Stimulated activated CD4-positive, alpha-beta T cell treated with anti-CD3 and anti-CD28 coated beads, Interleukin-2, amount 100 ng/mL, for 48 hours (primary cell): ENCODE measurements at places on chromosomes 7 and 10.

- no peak for DNase-seq
Observed at GRCh38 chr7:116952635-116953371, 498 bp upstream of the ST7 start.

DNA sequence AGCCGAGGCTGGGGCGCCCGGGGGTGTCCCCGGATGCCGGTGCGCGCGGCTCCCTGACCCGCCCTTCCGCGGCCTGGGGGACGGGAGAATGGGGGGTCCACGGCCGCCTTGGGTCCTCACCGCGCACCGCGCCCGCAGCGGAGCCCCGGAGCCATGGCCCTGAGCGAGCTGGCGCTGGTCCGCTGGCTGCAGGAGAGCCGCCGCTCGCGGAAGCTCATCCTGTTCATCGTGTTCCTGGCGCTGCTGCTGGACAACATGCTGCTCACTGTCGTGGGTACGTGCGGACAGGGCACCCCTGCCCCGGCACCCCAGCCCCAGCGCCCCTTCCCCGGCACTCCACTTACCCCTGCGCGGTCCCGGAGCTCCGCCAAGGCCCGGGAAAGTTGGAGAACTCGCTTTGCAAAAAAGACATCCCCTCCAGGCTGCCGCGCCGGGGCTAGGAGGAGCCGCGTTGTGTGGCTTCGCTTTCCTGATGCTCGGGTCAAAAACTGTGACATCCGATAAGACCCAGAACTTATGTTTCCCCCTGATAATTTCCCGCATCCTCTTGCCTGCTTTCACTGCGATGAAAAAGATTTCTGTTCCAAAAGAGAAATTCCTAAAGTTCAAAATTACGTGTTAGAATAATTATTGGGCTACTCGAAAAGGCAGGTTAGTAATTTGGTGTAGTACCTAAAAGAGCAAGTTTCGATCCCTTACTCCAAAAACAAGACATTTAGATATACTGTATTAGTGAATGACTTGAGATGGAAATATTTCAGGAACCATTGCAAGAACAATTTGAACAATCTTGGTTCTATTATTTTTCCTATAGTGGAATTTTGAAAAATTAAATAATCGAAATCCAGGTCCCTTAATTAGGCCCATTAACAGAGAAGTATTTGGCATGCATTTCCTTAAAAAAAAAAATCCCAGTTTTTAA lies 888 bp downstream of the SLC18A2 start:
- no peak for DNase-seq

- no peak for DNase-seq
Observed at GRCh38 chr10:35017608-35018007, 72.5 kb downstream of the CUL2 start.

GRCh38 chr7:135283959-135284638 lies 50.5 kb downstream of the STRA8 start:
- DNase-seq = no peak

DNA sequence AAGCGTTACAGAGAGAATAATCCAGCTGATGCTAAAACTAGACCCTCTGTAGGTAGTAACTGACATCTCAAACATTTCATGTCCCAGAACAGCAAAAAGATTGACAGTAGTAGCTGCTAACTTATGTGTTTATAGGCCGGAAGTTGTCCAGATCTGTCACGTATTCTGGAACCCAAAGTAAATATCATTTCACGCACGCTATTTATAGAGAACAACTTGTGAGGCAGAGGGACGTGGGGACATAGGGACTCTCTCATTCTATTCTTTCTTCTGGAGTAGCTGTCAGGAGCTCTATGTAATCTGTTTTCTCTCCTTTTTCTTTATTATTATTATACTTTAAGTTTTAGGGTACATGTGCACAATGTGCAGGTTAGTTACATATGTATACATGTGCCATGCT lies 22.3 kb downstream of the AGK start:
- no peak for DNase-seq

- DNase-seq = no peak
Observed at GRCh38 chr10:96448021-96448457, 65.7 kb downstream of the TLL2 start.

DNA sequence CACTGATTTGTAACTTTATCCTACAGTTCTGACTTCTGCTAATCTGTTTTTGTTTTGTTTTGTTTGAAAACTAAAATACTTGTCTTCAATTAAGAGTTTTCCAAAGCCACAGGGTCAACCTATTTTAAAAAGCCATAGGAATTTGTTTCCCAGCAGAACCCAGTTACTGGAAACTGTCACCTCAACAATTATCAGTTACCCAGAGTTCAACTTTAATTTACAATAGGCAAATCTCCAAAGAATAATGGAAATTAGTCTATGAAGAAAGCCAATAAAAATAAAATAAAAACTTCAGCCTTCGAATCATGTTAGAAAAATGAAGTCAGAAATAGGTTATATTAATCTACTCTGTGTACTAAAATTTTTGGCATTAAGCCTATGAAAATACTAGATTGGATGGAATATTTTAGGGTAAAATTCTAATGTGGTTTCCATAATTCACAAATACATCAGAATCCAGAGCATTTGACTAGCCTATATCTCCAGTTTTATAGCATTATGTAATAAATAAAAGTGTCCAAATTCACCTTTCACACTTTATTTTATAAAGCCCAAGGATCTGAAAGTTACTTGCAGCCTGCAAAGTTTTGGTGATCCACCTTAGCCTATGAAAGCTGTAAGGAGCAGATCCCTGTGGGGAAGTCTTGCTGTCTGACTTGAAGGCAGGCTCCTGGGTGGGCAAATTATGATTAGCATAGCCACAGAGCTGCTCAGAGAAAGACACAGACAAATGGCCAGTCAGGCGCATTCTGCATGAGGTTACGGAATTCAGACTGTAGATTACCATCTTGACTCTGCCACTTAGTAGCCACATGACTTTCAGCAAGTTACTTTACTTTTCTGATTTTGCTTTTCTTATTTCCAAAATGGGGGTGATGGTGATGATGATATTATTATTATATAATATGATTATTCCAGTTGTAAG lies 250.0 kb upstream of the HGF start:
- no peak for DNase-seq

GRCh38 chr10:129771024-129771423 lies 193.1 kb downstream of the EBF3 start:
- DNase-seq = no peak

GRCh38 chr7:55285665-55286064 lies 79.5 kb upstream of the LANCL2 start:
- DNase-seq = no peak

DNA sequence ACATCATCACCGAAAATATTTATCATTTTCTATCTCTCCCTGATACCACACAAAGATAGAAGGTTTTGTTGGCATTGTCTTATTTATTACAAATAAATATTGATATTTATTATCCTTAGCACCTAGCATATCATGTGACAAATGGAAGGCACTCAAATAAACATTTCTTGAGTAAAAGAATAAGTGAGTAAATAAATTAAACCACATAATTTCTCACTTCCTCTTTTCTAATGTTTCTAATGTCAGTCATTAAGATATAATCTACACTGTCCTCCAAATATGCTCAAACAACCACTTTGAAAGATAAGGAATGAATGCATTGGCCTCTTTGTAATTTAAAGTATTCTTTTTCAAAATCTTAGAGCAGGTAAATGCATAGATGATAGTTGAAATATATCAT lies 1027.8 kb upstream of the LRRTM3 start:
- DNase-seq = no peak

- no peak for DNase-seq
Observed at GRCh38 chr7:80060218-80060806, 74.3 kb upstream of the GNAI1 start.

- no peak for DNase-seq
Observed at GRCh38 chr7:121456785-121457359, 60.8 kb upstream of the FAM3C start.

DNA sequence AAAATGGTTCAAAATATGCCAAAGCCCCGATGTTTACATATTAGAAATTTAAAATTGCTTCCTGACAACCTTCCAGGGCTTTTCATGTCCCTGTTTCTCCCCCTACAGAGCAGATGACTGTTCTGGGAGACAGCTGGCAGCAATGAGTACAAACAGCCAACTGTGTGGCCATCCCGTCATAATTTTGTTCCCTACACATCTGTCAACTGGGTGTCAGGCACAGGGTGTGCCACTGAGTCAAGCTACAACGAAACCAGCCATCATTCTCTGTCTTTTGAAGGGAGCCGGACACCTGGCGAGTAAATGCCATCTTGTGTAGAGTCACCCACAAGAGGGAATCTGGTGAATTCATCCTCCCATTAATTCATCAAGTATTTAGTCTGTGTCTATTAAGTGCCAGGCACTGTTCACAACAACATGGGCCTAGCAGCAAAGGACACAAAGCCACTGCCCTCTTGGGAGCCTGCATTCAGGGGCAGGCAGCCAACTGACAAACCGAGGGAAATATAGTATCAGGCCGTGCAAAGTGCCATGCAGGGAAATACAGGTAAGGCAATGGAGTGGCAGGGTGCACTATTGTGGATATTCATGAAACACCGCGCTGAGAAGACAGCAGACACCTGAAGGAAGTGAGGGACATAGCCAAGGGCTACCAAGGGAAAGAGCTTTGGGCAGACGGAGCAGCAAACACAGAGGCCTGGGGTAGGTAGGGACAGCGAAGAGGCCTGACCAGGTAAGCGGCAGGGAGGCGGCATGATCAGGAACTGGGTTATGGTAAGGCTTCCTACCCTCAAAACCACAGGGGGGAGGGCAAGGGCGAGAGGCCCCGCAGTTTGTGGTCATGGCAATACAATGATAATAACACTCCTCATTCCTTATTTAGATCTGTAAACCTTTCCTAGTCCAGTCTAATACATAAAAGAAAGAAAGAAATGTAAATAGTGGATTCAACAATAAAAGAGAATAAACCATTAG lies 213.6 kb downstream of the FAM107B start:
- DNase-seq = no peak

DNA sequence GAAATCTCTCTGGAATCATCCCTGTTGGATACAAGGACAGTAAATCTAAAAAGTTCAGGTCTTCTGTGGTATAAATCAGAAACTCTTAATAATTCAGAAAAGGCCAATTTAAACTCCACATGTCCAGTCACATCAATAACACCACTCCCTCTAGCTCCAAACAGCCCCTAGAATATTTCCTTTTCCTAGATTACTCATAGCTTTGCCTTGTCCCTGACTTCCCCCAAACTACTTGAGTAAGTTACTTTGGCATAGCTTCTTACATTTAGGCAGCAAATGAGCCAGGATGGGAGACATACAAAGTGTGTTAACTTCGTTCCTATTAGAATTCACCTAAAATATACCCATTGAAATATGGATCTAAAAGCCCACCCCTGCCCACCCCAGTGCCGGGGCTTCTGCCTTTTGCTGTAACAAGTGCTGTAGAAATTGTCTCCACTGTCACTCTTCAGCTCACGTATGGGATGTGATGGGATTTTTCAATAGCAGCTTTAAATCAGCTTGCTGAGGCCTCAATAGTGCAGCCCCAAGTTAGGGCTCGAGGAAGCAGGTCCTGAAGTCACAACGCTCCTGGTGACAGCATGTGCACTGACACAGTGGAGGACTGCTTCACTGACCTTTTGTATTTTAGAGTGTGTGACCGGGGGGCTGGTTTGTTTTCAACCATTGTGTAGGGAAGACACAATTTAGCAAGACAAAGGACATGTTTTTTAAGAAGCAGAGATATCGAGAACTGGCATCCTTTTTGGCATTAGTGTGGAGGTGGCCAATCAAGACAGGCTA lies 218.2 kb upstream of the KMT2E start:
- DNase-seq = no peak

DNA sequence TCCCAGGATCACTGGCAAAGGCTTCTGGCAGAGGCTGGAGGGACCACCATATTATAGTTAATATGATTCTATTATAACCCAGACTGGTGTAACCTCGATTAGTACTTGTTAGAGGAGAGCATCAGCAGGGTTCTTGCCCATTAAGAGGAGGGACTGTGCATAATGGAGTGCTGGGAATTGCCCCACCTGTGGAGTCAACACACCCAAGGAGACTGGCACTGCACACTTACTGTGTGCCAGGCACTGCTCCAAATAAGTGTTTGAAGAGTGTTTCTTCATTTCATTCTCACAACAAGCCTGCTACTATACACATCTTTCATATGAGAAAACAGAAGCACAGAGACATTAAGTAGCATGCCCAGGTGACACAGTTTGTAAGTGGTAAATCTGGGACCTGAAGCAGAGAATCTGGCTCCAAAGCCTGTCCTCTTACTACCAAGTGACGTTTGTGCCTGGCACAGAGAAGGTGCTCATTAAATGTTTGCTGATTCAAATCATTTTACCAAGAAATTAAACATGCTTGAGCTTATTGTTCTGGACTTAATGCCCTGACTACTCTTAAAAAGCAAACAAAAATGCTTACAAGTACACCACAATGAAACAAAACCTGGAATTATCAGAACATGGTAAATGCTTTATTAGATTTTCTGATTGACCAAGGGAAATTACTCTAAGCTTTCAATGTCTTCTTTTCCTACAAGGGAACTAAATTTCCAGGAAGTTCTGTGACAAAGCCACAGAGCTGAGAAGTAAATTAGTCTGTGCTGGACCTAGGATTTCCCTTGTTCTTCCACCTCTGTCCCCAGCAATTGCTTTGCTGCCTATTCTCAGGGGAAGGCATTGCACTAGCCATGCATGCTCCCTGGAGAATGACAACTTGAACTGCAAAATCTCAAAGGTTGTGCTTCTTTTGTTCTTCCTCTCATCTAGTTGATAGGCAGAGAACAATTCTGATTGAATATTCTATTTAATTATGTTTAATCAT lies 809 bp downstream of the SLC13A1 start:
- DNase-seq = no peak

DNA sequence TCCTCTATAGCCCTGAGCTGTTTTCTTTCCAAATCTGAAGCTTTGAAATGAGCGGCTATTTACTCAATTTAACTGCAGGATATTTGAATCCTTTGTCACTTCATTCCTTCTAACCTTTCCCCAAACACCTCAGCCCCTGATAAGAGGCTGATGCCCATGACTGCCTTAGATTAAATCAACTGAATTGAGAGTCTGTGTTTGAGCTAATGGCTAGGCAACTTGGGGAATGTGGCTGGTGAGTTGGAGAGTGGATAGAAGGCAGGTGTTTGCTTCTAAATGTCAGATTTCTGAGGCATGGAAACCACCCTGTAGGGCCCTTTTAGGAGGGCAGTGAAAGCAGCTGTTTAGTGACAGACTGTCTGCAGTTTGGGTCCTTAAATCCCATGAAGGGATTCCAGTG lies 759.9 kb downstream of the LRMDA start:
- no peak for DNase-seq

GRCh38 chr7:45118889-45119331 lies 7.4 kb upstream of the TBRG4 start:
- no peak for DNase-seq

DNA sequence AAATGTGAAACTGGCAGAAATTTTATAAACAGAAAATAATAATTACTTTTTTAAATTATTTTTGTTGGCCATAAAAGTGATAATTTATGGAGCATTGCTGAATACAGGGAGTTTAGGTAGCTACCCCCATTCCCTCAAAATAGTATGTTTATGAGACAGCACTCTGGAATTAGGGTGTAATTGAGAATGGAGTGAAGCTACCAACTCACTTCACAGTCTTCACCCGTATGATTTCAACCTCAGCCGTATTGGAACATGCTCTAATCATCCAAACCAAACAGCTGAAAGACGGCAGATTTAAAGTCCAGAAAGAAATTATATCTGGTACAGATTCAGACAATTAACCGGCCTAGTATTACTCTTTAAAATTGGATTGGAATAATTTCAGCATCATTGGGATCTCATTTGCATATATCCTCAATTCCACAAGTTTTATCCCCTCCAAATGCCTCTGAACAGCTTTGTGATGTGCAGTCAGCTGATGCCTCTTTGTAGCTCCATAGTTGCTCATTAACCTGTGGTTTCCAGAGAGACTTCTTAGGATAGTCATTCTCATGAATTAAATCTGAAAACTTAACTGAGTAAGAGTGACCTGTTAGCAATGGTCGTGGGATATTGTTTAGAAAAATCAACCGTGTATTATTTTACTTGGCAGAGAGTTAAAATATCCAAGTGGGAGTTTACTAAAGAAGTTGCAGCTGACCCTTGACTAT lies 59.1 kb upstream of the GJD4 start:
- no peak for DNase-seq
